ENCODE measurements at places on chromosomes 12 and 14.

GRCh38 chr14:70904373-70904772, 2.9 kb upstream of the PCNX1 start:
- no peak for DNase-seq

DNA sequence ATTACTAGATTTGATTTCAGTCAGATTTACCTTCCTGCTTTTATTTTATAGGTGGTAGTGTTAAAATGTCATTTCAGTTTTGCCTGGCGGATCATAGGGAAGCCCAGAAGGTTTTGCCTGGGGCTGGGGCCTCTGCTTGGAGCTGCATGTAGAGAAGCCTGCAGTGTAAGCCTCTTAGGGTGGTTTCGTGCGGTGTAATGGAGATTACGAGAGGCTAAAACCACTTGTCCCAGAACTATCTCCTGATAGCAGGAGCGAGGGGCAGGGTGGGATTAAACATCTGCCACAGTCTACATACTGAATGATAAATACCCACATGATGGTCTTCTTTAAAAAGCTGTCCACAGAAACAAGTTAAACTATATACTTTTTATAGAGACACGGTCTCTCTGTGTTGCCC, 35.0 kb upstream of the DICER1 start:
- DNase-seq, result no peak

DNA sequence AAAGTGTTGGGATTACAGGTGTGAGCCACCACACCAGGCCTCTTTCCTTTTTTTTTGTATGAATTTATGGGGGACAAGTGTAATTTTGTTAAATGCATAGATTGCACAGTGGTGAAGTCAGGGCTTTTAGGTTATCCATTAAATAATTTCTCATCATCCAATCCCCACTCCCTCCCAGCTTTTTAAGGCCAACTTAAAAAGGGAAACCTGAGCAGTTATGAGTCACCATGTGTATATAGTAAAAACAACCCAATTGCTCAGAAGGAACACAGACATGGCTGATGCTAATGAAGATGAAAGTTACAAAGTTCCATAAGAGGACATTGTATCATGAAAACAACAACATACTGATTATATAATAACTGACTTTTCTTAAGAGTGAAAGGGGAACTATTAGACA, 25.6 kb upstream of the ARID2 start:
- no peak for DNase-seq

DNA sequence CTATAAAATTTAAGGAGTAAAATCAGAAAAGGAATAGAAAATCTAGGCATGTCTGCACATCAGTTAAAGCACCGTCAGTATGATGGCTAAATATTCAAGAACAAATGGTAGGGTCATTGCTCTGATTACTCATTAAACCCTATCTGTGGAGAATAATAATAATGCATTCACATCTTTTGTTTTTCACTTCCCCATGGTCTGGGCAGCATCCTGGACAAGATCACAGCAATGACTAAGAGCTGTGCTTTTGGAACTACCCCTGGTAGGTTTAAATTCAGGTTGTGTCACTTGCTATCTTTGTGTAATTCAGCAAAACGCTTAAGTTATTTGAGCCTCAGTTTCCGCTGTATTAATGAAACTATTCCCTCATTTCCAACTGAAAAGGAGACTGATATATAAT, 33.1 kb downstream of the C12orf42 start:
- no peak for DNase-seq

- DNase-seq, result no peak
Observed at GRCh38 chr14:45089813-45090212, 5.9 kb downstream of the PRPF39 start.

DNA sequence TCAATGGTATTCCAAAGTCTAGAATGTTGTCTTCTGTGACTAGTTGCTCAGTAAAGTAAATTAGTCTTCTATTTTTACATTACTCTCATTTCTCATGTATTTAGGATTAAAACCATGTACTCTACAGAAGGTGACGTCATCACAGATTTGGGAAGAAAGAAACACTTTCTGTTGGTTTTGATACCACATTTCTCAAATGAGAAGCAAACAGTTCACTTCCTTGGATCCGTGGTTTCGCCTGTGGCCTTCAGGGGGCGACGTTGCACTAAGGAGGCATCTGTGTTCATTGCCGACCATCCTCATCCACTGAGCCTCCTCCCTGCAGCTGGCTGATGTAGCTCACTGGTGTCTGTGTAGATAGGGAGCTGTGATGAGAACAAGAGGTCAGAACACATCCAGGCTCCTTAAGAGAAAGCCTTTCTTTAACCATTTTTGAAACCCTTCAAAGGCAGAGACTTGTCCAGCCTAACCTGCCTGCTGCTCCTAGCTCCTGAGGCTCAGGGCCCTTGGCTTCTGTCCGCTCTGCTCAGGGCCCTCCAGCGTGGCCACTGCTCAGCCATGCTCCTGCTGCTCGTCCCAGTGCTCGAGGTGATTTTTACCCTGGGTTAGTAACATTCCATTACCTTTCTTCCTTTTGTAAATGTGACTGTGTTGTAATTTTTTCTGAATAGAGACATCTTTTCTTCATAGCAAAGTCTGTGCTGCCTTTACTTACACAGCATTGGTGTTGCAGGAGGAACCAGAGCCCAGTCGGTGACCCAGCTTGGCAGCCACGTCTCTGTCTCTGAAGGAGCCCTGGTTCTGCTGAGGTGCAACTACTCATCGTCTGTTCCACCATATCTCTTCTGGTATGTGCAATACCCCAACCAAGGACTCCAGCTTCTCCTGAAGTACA, 220.6 kb upstream of the OR4E1 start:
- DNase-seq, result no peak

- DNase-seq, result no peak
Observed at GRCh38 chr14:56112781-56113180, 5.4 kb upstream of the PELI2 start.

GRCh38 chr12:41008472-41008871, 179.6 kb upstream of the PDZRN4 start:
- DNase-seq, result no peak

DNA sequence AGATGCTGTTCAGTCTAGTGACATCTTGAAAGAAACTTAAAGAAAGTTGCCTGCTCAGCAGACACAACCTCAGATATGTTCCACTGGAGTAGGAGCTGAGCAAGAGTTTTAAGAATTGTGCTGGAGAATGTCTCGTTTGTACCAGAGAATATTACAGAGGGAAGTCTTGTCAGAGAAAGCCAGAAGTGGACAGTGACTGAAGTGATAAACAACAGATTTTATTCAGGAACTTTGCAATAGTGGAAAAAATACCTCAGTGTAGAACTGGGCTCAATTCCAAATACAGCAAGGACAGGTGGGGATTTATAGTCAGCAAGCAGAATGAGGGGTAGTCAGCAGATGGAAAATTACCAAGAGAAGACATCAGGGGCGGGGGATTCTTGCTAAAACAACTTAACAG, 18.6 kb downstream of the ZDHHC17 start:
- DNase-seq, result no peak
